ENCODE measurements at places on chromosomes 5 and 9.

- DNase-seq = no peak
Measured at GRCh38 chr9:114016629-114017423, 61.3 kb downstream of the AMBP start.

DNA sequence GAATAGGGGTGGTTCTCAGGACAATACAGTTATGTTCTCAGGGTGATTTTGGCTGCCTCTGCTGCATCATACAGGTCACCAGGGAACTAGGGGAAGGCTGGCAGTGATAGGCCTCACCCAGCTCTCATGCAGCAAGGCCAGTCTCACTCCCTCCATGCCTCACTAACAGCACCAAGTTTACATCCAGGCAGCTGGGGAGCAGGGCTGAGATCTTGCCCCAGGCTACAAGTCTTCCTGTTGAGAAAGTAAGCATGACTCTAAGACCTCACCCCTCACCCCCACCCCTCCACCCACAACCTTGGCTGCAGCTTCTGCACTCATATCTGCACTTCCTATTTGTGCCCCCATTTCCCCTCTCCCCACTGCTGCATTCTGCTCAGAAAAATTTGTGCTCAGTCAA lies 481.2 kb downstream of the ACTL7B start:
- DNase-seq = no peak

DNA sequence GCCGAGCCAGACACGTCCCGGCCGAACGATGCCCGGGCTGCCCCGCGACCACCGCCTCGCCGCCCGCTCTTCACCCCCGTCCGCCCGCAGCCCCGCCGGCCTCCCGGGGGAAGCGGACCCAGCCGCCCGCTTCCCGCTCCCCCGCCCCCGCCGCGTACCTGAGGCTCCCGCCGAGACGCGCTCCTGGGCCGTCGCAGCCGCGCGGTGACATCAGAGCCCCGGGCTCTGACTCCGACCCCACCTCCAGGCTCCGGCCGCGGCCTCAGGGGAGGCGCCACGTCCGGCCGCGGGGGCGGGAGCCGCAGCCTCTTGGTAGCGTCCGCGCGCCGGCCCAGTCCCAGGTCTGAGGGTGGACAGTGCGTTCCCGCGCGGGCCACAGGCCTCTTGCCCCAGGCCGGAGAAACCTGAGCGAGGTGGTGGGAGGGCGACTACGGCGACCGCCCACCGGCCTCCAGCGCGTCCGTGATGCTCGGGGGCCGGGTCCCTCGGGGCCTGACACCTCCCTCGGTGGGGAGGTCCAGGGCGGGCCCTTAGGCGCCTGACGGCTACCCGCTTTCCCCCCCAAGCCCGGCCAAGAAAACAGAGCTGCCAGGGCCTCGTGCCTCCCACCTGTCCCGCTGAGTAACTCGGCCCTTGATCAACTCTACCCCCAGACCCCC lies at the start of gene SHROOM1:
TSS of gene SHROOM1 (minus strand) at position 212 of the 659 bp plus-strand sequence. CDS start 4,507 bp downstream, outside the sequence.
- no peak for DNase-seq

- DNase-seq = no peak
Measured at GRCh38 chr9:113998525-113999255, 79.4 kb downstream of the AMBP start.

DNA sequence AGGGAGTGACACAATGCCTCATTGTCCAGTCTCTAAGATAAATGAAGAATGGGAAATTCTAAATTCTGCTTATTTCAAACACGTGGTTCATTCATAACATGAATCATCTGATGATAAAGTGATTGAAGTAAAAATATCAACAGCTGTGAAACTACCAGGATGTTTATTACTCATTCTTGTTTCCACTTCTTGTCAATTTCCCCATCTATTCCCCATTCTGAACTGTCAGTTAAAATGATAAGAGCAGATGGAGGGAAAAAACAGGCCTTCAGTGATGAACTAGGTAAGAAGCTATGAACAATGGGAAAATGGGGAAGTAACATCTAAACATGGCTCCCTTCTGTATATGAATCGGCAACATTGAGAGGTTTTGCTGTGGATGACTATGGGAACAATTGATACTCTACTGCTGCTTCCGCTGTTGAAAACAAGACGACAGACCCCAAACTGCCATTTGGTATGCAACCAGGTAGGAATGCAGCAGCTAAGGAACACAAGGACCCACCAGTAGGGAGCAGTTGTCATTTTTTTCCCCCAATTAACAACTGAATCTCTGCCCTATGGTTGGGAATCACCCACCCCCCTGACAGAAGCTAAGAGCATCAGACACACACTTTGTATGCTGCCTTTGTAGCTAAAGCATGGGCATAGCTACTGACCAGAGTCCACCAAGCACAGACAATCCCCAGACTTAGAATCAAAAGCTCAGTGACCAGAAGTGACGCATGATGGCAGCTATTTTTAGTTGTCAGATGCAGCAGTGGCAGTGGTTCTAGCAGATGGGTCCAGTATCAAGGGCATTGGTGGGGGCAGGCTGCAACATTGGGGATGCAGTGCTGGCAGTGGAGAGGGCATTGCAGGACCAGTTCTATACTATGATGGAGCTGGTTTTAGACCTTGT lies 52.9 kb upstream of the ZNF366 start:
- no peak for DNase-seq

- DNase-seq = no peak
Measured at GRCh38 chr5:173323106-173323798, 5.0 kb downstream of the STC2 start.

GRCh38 chr9:116030517-116030916 lies 123.1 kb upstream of the PAPPA start:
- no peak for DNase-seq

- DNase-seq = no peak
Measured at GRCh38 chr5:115666023-115666422, 40.2 kb upstream of the TMED7 start.

GRCh38 chr9:12889402-12890106 lies 114.7 kb downstream of the LURAP1L start:
- DNase-seq = no peak

DNA sequence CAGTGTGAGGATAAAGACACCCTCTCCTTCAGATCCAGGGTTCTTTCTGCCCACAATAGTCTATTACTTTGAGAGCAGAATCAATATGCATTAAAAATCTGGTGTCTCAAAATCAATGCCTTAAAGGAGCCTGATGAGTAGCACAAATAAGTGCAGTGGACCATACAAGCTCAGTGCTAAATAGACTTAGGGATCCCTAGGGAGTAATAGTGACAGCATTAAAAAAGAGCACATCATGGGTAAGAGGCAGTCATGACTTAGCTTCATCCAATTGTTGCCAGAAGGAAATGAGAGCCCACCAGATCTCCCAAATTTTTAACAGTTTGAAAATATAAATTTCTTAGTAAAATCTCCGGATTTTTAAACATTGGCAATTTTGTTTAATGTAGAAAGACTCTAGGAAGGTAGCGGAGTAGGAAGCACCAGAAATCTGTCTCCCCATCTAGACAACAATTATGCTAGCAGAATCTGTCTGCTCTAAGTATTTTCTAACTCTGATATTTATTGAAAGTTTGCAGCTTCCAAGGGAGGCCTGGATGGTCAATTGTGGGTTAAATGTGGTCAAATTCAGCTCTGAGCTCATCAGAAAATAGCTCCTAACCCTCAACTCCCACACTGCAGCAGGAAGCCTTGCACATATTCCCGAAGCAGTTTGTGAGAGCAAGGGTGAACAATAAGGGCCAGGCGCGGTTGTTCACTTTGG lies 443.9 kb downstream of the TLE1 start:
- no peak for DNase-seq

GRCh38 chr9:32589083-32589723 lies 16.2 kb upstream of the NDUFB6 start:
- no peak for DNase-seq

DNA sequence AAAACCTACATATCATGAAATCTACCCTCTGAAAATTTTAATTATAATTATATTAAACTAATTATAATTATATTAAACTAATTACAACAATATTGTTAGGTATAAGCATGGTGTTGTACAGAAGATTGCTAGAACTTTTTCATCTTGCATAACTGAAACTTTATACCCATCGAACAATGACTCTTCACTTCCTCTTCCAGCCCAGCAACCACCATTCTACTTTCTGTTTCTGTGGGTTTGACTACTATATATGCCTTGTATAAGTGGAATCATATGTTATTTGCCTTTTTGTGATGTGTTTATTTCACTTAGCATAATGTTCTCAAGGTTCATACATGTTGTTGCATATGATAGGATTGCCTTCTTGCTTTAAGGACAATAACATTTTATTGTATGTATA lies 274.2 kb upstream of the CCNH start:
- no peak for DNase-seq

GRCh38 chr9:1998111-1998510 lies 17.0 kb upstream of the SMARCA2 start:
- no peak for DNase-seq

DNA sequence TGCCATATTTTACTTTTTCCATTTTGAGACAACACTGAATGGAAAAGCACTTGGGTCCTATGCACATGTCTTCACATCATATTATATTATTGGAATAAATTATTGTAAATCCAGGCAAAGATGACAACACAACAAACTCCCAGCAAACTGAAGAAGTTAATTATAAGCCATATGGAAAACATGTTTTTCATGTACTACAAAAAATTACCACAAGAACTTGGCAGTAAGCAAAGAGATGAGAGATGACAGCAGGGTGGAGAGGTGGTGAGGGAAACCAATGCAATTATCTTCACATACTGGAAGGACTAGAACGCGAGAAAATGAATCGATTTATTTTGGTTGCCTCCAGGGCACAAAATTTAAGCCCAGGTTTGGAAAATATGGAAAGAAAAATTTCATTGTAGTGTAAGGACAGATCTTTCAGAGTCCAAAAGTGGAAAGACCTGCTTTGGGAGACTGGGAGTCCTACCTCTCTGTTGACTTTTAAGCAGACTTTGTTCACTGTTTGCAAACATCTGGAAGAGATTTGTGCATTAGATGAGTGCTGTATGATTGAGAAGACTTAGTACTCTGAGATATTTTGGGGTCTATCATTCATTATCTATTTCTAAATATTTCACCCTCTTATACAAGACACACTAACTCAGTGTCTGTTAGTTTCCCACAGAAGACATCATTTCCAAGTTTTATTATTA lies 138.0 kb downstream of the TMEM232 start:
- DNase-seq = no peak

DNA sequence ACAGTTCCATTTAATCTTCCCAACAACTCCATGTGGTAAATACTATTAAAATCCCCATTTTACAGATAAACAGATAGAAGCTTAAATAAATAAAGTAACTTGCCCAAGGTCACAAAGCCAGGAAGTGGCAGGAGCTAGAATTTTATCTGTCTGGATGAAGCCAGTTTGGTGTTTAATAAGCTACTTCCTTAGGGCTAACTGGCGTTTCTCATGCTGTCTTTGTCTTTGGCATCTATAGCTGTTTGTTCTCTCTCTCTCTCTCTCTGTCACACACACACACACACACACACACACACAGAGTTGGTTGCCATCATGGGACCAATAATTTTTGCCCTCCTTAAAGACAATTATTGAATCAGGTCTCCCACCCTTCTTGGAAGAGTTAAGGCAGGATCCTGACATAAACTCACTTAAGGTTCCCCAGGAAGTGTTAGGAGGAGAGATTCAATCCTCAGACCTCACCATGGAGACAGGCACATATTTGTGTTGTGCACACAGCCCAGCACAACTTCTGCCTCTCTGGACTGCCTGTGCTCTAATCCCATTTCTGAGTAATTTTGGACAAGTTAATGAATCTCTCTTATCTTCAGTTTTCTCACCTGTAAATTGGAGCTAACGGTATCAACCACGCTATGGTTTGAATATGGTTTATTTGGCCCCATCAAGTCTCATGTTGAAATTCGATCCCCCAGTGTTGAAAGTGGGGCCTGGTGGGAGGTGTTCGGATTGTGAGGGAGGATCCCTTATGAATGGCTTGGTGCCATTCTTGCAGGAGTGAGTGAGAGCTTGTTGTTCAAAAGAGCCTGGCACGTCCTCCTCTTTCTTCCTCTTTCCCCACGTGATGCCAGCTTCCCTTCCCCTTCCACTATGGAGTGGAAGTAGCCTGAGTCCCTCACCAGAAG lies 8.3 kb upstream of the ADRA1B start:
- no peak for DNase-seq

DNA sequence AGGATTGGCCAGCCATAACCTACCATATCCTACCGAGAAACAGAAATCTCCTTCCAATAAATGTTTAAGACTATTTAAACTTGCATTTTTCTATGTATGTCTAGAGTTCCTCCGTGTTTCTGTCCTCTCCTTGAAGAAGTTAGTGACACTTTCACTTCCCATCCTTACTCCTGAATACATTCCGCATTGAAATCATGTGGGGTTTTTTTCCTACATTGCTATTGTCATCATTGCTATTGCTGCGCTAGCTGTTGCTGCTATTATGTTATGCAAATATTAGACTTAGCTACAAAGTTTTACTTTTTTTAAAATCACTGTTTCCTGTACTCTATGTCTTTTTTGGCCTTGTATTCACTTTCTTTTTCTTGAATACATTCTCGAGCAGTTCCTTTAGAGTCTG lies 83.3 kb upstream of the NEK6 start:
- DNase-seq = no peak

- DNase-seq = no peak
Measured at GRCh38 chr5:140588311-140589070, 23.9 kb downstream of the SLC35A4 start.

DNA sequence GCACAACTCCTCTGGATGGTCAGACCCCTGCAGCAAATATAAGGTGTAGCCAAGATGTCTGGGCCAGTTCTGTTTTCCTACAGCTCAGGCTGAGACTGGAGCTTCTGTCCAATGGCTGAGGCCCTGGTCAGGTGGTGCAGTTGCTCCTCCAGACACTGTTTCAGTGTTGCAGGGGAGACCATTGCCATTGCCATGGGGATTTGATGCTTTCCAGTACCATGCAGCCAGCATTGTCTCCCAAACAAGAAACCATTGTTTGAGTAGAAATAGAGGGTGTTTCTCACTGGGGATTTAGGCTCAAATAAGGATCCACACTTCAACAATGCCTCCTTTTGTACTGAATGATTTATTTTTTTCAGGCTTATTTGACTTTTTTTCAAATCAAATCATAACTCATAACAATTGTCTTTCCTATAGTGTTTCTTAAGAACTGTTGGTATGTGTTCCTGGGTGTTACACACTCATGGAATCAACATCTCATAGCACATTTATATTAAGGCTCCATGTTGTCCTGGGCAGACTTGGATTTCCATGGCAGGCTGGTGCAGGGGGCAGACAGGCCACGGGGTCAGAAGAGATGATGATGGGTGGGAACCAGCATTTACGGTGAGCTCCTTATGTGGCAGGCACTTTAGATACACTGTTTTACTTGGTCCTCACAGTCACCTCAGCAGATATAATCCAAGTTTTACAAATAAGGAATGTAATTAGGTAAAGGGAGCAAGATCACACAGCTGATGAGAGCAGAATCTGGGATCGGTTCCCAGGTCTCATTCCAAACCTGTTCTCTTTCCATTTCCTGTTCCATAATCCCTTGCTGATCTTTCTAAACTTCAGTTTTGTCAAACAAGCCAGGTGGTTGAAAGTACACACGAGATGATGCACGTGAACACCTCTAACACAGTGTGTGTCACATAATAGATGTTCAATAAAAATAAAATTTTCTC lies 95.9 kb upstream of the GNAQ start:
- DNase-seq = no peak
